ENCODE measurements at places on chromosomes 1 and 21.
A peak's percentile ranks its signal among the peaks of the same experiment; 100 is the strongest.

GRCh38 chr1:60558236-60558635, 484.7 kb upstream of the C1orf87 start:
- no peak for DNase-seq

DNA sequence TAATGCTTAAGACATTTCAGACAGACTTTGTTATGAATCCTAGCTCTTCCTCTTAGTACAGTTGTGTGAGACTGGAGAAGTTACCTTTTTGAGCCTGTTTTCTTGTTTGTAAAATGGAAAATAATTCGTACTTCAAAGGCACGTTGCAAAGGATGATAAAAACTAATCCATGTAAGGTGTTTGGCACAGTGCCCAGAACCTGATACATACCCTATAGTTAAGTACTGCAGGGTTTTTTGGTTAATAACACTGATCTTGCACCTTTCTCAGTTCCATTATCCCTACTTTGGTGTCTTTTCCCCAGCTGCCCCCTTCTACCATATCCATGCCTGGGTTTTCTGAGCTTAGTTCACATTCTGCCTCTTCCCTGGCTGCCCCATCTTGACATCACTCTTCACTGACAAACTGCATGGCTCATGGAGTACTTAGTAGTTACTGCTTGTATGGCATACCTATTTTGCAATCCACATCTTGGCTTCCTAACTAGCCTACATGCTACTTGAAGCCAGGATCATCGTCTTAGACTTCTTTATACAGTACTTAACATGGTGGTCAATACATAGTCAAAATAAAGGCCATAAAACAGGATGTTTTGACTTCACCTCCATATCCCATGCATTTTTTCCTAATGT, 10.1 kb downstream of the CCDC185 start:
- DNase-seq, result no peak

DNA sequence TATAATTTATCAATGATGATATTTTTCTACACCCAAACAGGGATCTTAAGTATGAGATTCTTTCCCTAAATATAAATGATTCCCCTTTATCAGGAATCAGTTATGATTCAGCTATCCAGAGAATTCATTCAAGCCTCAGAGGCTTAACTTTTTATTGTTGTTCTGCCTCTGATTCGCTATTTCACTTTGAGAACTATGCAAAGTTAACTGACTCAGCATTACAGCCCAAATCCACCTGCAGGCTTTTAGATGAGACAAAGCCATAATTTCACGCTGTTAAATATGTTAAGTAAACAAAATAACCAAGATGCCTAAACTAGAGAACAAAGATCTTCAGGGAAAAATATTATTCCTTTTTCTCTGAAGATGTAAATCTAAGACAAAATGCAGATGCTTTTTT, 8.5 kb downstream of the SCYL3 start:
- DNase-seq, result no peak

DNA sequence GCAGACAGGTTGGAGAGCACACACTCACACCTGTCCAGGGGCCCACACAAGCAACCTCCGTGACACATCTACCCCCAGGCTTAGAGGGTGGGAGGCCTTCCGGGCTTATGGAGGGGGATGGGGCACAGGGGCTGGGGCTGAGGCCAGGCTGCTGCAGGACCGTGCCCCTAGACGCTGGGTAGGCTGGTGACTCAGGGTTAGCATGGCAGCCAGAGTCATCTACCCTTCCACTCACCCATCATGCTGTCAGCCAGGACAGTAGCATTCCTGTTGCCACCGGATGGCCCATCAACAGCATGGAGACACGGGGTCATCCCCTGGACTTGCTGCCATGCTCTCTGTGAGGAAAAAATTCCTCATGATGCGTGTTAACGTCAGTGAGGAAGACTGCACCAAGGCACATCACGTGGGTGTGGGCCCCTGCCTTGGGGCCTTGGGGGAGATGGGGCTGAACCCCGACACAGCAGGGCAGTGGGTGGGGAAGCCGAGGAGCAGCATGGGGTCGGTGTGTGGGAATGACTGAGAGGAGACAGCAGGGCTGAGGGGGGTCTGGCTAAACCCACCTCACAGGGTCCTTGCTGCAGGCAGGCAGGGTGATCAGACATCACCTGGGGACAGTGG, 52.8 kb downstream of the WNT9A start:
- no peak for DNase-seq

DNA sequence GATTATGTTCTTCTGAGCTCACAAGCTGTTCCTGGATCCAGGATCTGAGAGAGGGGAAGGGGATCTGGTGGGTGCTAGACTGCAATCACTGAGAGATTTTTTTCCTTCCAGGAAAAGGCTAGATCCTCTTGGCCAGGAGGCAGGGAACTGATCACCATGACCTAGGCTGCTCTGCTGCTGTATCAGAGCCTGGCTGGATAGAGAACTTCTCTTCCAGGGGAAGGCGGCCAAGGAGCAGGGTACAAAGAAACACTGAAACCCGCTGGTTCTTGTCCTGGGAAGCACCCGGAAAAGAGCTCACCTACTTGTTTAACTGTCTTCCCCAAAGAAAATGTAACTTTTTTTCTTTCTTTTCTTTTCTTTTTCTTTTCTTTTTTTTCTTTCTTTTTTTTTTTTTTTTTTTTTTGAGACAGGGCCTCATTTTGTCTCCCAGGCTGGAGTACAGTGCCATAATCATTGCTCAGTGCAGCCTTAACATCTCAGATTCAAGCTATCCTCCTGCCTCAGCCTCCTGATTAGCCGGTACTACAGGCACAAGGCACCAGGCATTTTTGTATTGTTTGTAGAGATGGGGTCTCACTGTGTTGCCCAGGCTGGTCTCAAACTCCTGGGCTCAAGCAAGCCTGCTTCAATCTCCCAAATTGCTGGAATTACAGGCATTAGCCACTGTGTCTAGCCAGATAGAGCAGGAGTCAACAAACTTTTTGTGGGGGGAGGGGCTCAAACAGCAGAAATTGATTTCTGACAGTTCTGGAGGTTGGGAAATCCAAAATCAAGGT, 12.4 kb upstream of the RPS6KA1 start:
- DNase-seq, result no peak

DNA sequence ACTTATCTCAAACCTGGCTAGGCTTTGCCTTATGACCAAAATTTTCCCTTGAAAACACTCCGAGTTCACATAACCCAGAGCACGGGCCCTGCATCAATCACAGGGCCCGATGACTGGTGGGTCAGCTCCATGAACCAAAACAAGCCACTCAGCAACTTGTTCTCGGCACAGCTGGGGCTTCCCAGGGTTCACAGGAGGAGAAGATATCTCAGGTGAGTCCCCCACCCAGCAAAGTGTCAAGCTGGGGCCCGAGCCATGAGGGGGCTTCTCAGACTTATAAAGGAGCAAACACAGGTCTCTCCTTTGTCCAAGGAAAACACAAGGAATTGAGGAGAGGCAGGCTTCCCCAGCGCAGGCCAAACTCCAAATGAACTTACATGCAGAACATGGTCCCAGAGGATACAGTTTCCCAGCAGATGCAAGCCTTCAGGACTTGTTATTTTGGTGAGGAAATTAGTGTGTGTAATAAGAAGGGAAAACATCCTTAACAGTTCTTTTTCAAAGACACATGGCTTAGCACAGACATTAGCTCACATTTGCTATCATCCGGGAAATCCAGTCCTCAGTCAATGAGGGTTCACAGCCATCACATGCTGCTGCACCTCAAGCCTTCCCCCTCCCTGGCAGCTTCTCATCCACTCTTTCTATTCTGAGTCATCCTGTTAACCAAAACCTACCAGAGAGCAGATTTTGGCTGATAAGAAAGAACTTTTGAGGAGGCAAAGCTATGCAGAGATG, 98.1 kb upstream of the NFIA start:
- no peak for DNase-seq

DNA sequence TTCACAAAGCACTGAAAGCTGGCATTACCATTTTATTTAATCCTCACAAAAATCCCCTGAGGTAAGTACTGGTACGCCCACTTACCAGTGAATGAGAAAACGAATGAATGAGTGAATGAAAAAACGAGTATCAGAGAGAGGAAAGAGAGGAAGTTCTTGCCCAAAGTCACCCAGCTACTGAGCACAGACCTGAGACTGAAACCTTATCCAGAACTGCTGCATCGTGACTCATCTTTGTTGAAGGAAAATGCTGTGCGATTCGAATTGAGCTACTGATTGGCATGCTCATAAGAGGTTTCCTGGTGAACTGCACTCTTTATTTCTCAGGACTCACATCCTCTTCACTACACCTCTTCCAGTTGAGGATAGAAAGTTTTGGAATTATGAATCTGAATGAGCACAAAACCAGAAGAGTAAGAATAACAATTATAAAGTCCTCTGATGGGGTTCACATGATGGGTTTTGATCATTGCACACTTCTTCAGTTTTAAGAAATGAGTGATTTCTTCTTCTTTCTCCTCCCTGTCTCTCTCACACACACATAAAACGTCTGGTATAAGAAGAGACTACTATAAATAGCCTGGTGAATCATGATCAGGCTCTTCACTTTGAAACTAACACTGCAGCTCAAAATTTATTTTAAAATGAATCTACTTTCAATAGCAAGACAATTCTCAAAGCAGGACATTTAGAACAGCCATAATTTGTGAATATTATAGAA, 32.1 kb downstream of the IL12RB2 start:
- DNase-seq, result no peak

DNA sequence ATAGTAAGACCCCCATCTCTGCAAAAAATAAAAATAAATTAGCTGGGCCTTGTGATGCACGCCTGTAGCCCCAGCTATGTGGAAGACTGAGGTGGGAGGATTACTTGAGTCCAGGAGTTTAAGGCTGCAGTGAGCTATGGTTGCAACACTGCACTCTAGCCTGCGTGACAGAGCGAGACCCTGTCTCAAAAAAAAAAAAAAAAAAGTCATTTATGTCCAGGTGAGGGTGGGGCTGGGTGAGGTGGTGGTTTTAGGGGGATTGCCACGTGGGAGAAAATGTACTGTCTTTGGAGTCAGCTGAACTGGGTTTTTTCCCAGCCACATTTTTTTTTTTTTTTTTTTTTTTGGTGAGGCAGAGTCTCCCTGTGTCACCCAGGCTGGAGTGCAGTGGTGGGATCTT, 6.7 kb downstream of the PIK3CD start:
- DNase-seq, result no peak

DNA sequence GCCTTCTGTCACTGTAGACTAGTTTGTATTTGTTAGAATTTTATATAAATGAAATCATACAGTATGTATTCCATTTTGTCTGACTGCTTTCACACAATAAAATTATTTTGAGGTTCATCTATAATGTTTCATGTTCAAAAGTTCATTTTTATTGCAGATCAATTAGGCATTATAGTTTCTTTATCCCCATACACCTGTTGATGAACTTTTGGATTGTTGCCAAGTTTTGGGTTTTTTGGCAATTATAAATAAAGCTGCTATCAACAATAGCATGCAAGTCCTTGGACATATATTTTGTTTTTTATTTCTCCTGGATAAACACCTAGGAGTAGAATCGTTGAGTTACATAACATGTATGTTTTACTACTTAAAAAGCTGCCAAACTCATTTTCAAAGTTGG, 47.1 kb upstream of the FAM3B start:
- no peak for DNase-seq

DNA sequence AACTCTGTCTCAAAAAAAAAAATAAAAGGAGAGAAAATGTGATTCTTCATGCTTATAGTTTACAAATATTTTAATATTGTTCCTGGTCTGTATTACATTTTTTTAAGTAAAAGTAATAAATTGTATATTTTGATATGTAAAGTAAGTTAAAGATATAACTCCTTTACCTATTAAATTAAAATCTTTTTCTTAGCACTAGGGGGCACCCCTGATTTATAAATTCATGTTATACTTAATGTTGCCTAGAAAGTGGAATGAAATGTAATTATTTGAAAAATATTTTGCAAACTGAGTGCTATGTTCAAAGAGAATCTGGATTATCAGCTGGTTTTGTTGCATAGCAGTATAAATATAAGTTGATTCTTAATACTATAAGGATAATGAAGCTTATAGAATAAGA, 49.2 kb downstream of the RALGPS2 start:
- no peak for DNase-seq

DNA sequence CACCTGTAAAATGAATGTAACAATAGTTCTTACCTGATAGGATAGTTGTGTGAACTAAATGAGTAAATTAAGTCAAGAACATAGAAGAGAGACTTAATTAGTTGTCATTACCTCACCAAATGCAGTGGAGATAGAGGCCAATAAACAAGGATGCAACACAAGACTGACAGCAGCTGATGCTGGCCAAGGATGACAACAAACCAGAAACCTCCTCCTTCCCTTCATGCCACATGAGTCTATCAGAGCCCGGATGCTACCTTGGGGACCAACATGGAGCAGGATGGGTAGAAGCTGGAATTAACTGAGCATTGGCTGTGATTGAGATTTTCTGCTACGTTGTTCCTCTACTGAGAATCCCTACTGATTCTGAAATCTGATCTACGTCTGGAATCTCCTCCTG, 30.3 kb upstream of the USP1 start:
- no peak for DNase-seq

DNA sequence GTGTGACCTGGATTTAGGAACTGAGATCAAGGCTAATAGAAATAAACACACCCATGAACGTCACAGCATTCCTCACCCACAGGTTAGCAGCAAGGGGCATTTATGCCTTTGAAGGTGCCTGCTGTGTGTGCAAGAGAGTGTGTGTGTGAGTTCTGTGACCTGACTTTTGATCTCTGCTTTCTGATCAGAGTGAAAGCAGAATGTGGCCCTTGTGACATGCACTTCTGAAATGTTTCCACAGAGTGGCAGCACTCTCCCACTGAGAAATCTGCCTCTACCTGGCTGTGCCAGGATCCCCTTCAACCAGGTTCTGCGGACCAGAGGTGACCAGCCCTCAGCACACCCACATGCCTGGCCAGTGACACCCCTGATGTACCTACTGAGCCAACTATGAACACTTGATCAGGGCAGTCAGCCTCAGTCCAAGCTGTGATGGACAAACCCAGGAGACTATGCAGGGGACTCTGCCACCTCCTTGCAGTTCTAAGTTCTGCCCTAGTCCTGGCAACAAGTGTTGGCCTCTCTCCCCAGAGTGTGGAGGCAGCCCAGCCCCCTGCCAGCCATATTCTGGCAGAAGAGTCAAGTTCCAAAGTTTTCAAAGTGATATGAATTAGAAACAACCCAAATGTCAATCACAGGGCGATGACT, 41.0 kb downstream of the RXRG start:
- no peak for DNase-seq

- peak; percentile 59 for DNase-seq
Observed at GRCh38 chr1:201450721-201451291, 18.2 kb downstream of the PHLDA3 start.

GRCh38 chr1:21381354-21381753, 58.6 kb upstream of the NBPF3 start:
- no peak for DNase-seq

- DNase-seq, result no peak
Observed at GRCh38 chr1:31653717-31654473, 9.2 kb upstream of the PEF1 start.

GRCh38 chr1:185284533-185285276, 32.3 kb downstream of the IVNS1ABP start:
- DNase-seq, result no peak

Data from amygdala (tissue), 56 donors.